ENCODE measurements at places on chromosomes 4 and X.
A peak's percentile ranks its signal among the peaks of the same experiment; 100 is the strongest.

- H3K4me3 ChIP-seq: no peak overlapping the region
- H3K27me3 ChIP-seq: no peaks in the 10 kb centered on the region
- no peak for DNase-seq
Measured at GRCh38 chr4:158817562-158818296, 48.9 kb downstream of the FNIP2 start.

DNA sequence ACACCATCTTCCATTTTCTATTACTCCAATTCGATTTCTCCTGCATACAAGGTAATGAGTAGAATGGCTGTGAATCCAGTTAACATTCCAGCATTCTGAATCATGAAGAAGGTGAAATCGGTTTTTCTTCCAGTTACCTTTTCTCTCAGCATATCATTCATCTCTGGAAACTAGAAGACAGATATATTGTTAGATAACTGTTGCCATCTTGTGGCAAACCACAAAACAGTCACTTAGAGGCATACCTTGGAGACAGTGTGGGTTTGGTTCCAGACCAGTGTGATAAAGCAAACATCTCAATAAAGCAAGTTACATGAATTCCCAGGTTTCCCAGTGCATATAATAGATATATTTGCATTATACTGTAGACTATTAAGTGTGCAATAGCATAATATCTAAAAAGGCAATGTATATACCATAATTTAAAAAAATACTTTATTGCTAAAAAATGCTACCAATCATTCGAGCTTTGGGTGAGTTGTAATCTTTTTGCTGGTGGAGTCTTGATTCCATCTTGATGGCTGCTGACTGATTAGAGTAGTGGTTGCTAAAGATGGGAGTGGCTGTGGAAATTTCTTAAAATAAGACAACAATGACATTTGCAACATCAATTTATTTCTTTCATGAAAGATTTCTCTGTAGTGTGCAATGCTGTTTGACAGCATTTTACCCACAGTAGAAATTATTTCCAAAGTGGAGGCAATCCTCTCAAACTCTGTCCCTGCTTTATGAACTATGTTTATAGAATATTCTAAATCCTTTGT, 82.1 kb downstream of the SLC39A8 start:
- no peak overlapping the region for H3K4me3 ChIP-seq
- peaks cover 13% of the 10 kb centered on the region for H3K4me1 ChIP-seq
- peak; percentile 47 for DNase-seq
- no peaks in the 10 kb centered on the region for H3K27me3 ChIP-seq

- DNase-seq: no peak
- H3K27me3 ChIP-seq: no peaks in the 10 kb centered on the region
- peak overlapping the region; percentile 62 for H3K4me3 ChIP-seq
- H3K4me1 ChIP-seq: peaks cover 90% of the 10 kb centered on the region
- H3K36me3 ChIP-seq: peaks cover 95% of the 10 kb centered on the region
Measured at GRCh38 chr4:102612210-102612609, 111.1 kb downstream of the NFKB1 start.

GRCh38 chrX:92260102-92260501, 480.9 kb downstream of the PCDH11X start:
- no peak for DNase-seq
- H3K27me3 ChIP-seq: no peaks in the 10 kb centered on the region
- H3K36me3 ChIP-seq: no peaks in the 10 kb centered on the region
- no peaks in the 10 kb centered on the region for H3K4me1 ChIP-seq
- no peak overlapping the region for H3K4me3 ChIP-seq
- H3K27ac ChIP-seq: no peak overlapping the region

DNA sequence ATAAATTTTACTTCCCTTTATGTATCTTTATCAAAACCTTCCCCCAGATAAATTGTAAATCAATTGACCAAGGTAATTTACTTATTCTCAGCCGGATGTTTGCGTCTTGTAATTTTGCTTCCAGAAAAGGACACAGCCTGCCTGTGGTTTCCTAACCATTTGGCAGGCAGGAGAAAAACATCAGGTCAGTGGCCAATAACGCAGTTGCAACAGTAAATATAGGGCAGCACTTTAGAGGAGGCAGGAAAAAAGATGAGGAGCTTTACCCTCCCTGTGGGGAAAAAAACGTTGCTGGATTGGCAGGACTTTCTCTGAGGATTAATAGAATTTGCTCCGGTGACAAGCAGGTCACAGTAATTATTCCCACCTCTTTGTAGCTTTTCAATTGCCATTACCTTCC, 2618.1 kb downstream of the ARAP2 start:
- no peaks in the 10 kb centered on the region for H3K36me3 ChIP-seq
- no peaks in the 10 kb centered on the region for H3K27me3 ChIP-seq
- no peak overlapping the region for H3K4me3 ChIP-seq
- no peak for DNase-seq
- H3K4me1 ChIP-seq: no peaks in the 10 kb centered on the region

- H3K27me3 ChIP-seq: peaks cover 3% of the 10 kb centered on the region
- H3K4me1 ChIP-seq: no peaks in the 10 kb centered on the region
- DNase-seq: no peak
- no peak overlapping the region for H3K27ac ChIP-seq
- H3K4me3 ChIP-seq: no peak overlapping the region
- H3K36me3 ChIP-seq: no peaks in the 10 kb centered on the region
Measured at GRCh38 chr4:141047228-141047884, 85.9 kb downstream of the RNF150 start.

GRCh38 chr4:87717276-87718031, 67.4 kb downstream of the DMP1 start:
- no peaks in the 10 kb centered on the region for H3K36me3 ChIP-seq
- no peak overlapping the region for H3K27ac ChIP-seq
- H3K4me3 ChIP-seq: no peak overlapping the region
- no peaks in the 10 kb centered on the region for H3K27me3 ChIP-seq
- no peak for DNase-seq

GRCh38 chrX:37829721-37830120, 17.6 kb downstream of the DYNLT3 start:
- DNase-seq: no peak
- no peak overlapping the region for H3K4me3 ChIP-seq
- peaks cover 14% of the 10 kb centered on the region for H3K4me1 ChIP-seq
- no peak overlapping the region for H3K27ac ChIP-seq

DNA sequence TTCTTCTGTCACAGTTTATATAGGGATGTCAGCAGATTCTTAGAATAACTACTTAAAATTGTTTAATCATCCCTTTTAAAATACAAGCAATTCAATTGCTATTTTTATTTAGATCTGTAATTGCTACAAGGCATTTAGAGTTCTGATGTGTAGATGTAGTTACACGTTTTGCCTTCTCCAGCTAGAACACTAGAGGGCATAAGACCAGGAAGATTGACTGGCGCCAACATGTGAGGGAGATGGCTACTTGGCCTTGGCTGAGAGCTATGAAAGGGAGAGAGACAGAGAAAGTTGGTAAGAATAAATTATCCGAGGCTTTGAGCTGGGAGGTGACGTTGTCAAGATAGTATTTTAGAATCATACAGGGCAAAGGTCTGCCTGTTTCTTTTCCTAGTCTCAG, 563.7 kb upstream of the PRKX start:
- no peak overlapping the region for H3K27ac ChIP-seq
- no peaks in the 10 kb centered on the region for H3K36me3 ChIP-seq
- no peak for DNase-seq
- no peaks in the 10 kb centered on the region for H3K27me3 ChIP-seq
- no peak overlapping the region for H3K4me3 ChIP-seq

All from activated CD4-positive, alpha-beta T cell treated with anti-CD3 and anti-CD28 coated beads, Interleukin-2, amount 10 ng/mL, durations not matched to agents 7 days and 5 days (primary cell).